ENCODE measurements at places on chromosomes 16 and 17.
A peak's percentile ranks its signal among the peaks of the same experiment; 100 is the strongest.

DNA sequence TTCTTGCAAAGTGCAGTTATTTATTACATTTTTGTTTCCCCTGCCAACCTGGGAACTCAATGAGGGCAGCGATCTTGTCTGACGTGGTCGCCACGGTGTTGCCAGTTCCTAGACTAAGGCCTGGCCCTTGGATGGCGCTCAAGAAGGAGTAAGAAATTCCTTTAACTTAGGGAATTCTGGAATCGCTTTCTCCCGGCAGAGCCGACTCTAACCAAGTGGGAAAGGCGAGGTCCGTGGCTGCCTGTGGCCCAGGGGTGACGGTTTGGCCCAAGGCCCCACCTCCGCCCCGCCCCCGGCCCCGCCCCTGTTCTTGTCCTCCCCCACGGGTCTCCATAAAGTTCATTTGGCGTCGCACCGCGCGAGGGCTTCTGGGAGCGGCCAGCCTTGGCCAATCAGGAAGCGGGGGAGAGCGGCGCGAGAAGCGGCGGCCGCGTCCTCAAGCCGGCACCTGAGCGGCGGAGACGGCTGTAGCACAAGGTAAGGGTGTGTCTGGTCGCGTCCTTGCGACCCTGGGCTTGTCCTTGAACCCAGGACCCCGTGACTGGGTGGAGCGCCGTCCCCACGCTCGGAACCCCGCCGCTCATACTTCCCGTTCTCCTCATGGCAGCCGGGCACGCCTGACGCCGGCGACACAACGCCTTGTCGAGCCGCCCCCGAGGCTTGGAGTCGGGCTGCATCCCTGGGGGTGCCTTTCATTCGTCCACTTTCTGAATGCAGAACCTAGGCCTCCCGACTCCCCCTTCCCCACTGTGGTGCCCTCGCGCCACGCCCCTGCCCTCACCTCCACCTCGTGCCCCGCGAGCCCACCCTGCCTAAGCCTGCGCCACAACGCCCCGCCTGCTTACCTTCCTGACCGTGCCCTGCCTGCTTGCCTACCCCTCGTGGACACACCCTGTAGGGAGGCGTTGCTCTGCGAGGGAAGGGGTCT is at the start of gene NUP93:
TSS of gene NUP93 (plus strand) at position 395 of the 928 bp plus-strand sequence. CDS start 18,119 bp downstream, outside the sequence.
- peak; percentile 94 for DNase-seq

DNA sequence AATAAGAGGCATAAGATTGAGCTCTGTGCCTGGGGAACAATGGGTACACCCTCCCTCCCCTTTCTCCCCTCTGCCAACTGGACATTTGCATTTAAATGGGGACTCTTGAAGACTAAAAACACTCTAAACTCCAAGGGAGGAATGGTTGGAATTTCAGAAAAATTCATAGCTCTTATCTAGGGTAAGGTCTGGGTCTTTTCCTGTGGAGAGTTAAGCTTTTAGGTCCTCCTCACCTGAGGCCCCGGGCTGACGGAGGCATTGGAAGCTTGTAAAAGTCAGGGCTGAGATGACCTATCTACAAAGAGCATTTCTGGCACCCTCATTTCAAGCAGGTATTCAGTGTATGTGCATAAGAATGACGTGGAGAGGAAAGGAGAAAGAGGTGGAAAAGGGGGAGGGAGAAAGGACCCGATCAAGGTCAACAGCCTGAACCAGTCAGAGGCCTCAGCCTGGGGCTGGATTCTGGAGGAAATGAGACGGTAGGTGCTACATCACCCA is 78.0 kb downstream of the RAP1GAP2 start:
- DNase-seq = no peak

DNA sequence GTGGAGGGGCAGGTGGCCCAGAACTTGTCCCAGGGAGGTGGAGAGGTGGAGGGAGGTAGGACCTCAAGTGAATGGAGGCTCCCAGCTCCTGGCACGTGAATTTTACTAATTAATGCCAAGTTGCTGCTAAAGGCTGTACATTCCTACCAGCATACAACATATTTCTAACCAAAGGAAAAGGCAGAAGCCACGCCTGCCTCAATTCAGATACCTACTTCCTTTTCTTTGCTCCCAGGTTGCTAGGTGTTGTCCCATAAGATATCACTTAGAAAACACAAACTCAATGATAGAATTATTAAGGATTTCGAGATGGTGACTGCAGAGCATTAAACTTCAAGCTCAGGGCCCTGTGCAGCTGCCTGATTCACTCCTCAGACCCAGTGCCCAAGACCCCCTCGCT is 20.5 kb upstream of the SMPD3 start:
- DNase-seq = no peak

GRCh38 chr17:77405867-77406732 is 265.3 kb downstream of the SEC14L1 start:
- no peak for DNase-seq

DNA sequence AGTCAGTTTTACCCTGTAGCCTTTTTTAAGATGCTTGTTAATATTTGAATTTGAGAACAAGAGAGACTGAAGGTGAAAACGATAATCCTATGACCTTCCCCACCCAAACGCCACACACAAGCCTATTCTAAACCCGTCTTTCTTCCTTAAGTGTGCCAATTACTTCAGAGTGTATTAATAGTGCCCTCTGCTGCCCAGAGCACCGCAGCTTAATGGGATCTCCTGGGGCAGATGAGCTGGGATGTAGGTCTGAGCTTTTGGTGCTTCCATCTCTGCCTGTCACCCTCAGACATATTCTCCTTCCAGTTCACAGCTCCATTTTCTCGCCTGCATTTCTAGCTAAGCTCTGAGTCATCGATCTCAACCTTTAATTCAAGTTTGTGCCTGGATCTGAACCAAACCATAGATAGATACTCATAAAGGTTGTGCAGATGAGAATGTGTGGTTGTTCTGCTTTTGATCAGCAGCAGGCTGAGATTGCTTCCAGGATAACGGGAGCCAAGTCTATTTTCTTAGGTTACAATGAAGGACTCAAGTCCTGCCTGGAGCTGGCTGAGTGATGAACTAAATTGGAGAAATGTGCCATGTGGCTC is 46.4 kb upstream of the CDH13 start:
- no peak for DNase-seq

DNA sequence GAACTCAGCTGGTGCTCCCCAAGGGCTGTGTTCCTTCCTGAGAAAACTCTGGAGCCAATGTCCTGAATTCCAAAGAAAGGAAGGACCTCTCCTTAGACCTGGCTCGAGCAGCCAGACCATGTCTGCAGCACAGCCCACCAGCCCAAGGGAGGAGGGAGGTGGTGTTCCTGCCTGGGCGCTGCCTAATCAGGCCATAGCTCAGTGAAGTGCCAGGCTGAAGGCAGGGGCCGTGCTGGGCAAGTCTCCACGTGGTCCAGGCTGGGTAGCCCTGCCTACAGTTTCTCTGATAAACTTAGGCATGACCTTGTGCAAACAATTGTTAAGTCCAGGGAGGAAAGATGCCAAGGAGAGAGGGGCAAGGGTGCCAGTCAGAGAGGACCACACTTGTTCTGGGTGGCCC is 76.8 kb downstream of the MPRIP start:
- DNase-seq = no peak

GRCh38 chr16:53779186-53779585 is 75.2 kb downstream of the FTO start:
- DNase-seq = no peak

- no peak for DNase-seq
Observed at GRCh38 chr16:64470916-64471315, 650.9 kb downstream of the CDH11 start.

DNA sequence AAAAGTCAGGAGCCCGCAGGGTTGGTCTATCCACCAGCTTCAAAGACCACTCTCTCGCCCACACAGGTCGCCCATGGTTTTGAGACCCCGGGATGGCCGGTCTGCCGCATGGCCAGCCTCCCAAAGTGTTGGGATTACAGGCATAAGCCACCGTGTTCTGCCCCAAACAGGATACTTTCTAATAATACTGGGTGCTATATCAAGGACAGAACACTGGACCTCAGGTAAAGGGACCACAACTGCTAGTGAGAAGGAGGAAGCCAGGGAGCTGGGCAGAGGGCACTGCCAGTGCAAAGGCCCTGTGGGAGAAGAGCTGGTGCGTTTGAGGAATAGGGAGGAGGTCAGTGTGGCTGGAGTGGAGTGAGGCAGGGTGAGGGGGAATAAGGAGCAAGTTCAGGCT is 34.1 kb downstream of the IL21R start:
- no peak for DNase-seq

DNA sequence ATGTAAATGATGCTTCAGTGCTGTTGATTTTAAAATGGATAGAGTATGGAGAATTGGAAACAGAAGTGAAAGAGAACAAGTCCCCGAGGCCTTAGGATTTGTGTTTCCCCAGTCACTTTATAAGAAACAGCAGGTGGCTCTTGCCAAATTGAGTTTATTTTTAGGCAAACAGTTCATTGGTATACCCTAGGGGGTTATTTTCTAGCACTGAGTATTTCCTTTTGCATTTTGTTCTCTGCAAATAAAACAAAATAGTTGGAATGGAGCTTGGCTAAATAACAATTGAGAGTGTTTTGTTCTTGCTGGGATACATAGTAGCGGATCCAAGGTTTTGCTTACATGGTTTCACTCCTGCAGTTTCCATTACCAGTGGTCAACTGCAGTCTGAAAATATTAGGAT is 591.1 kb upstream of the C16orf82 start:
- DNase-seq = no peak

GRCh38 chr16:55955424-55955823 is 80.3 kb upstream of the CES5A start:
- DNase-seq = no peak

DNA sequence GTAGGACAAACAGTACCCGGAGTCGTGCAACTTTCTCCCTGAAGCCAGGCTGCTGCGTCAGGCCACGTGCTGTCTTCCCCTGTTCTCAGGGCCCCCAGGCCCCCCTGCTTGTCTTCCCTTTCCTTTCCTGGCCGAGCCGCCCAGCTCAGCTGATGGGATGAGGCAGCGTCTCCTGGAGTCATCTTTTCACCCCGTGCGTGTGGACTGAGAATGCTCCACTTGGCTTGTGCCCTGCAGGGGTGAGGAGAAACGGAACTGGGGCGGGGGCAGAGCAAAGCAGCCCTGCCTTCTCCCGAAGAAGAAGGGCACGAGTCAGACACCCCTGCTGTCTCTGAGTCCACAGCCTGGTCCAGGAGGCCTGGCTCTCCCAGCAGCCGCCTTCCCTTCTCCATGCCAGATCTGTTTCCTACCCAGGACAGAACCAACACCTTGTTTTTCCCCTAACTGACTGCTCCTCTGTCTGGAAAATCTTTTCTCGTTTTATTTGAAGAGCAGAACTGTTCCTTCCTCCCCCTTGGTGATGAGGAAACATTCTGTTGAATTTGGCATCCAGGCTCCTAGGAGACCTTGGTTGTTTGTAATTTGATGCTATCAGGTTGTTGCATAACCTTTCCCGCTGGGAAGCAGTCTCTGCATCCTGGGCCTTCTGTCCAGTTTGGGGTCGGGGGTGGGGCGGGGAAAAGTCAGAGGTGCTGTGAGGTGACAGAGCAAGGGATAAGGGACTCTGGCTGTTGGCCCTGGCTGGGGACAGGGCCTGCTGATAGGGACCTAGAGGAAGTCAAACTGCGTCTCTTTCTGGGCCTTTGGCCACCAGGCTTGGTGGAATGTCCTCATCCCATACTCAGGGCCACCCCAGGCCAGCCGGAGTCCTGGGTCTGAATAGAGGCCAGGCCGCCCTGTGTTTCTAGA is 78.8 kb downstream of the WIPI1 start:
- no peak for DNase-seq

GRCh38 chr17:4609761-4610160 is 25.4 kb downstream of the SMTNL2 start:
- DNase-seq = no peak

- DNase-seq = no peak
Observed at GRCh38 chr16:81415751-81416150, 28.9 kb upstream of the CMIP start.

- DNase-seq = no peak
Observed at GRCh38 chr17:74394977-74395376, 27.7 kb downstream of the GPR142 start.

- no peak for DNase-seq
Observed at GRCh38 chr17:4585638-4585994, 1.3 kb downstream of the SMTNL2 start.

DNA sequence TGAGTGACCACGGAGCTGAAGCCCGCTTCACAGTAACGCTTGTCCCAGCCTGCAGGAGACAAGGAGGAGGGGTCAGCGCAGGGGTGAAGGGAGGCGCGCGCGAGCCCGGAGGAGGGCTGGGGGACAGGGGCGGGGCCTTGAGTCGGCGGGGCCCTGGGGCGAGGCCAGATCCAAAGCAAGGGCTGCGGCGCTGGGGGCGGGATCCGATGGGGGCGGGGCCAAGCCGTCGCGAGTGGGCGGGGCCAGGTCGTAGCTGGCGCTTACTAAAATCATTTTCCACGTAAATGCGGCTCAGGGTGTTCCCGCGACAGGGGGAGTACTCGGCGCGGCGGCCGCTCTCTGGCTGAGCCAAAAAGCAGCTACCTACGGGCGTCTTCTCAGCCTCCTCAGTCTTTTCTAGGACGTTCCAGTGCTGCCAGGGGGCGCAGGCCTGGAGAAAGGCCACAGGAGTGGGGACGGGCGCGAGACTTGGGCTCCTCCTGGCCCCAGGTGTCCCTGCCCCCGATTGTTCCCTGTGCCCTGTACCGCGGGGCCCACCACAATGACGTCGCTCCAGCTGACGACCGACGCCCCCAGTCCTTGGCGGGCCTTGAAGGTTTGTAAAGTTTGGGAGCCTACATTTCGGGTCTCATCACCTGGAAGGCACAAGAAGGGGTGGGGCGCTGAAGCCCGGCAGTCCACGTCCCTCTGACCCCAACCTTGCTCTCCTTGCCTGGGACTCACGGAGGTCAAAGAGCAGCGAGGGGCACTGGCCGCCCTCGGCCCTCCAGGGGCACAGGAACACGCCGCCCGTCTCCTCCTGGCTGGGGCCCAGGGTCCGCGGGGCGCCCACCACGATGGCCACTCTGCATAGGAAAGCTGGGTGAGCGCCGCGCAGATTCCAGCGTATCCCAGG is 3.9 kb downstream of the ITGA2B start:
- peak; percentile 94 for DNase-seq

GRCh38 chr17:39487946-39488345 is 26.7 kb downstream of the CDK12 start:
- no peak for DNase-seq

DNA sequence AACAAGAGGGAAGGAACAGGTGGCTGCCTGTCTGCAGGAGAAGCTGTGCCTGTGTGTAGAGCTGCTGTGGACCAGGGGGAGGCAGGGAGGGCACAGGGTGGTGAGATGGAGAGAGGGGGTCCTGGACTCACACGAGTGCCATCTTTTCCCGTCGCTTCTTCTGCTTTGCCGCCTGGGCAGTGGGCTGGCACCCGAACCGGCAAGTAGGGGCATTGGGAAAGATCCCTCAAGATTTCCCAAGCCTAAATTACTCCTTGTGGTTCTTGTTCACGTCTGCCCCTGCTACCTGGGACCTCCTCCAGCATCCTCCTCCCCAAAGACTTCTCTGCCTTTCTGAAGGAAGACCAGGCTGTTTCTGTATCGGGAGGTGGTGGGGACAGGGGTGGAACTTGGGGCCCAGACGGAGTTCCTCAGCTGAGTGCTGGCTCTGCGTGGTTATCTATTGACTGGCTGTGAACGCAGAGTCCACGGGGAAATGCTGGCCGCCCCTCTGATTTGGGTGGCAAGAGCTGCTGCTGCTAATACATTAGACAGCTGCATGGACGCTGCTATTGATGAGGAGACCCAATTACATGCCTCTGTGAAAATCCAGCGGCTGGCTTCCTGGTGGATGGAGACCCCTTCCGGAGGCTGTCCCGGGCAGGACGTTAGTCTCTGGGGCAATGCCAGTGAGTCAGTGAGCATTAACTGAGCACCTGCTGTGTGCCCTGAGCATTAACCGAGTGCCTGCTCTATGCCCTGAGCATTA is 114.5 kb downstream of the OR1D5 start:
- DNase-seq = no peak
